ENCODE measurements at places on chromosomes 1 and 21. TPM values are rescaled to one million over a fixed set of nuclear protein-coding genes. Genes with fewer than 3 reads are reported as not detected.
A peak's percentile ranks its signal among the peaks of the same experiment; 100 is the strongest.

DNA sequence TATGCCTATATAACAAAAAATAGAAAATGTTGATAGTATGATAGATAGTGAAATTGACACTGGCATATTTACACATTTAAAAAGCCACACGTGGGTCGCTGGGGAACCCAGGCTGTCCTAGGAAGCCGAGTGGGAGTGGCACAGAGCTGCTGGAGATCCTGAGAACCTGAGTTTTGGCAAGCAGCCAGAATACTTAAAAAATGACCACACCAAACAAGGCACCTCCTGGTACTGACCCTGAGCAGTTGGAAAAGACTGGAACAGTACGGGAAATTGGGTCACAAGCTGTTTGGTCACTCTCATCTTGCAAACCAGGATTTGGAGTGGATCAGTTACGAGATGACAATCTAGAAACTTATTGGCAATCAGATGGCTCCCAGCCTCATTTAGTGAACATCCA is 111.5 kb downstream of the ZFYVE9 start:
- no peak for DNase-seq

GRCh38 chr1:38784452-38785284 is 74.9 kb downstream of the RRAGC start:
- no peak for DNase-seq

GRCh38 chr21:35932232-35932911 is 128.0 kb downstream of the SETD4 start:
- peak; percentile 65 for DNase-seq

Gene ELOVL1
- total RNA-seq = 49.4 TPM

Gene C1orf141
- total RNA-seq = not detected

All from left cardiac atrium (tissue), 4 donors.